ENCODE measurements at places on chromosomes 7 and 10.

DNA sequence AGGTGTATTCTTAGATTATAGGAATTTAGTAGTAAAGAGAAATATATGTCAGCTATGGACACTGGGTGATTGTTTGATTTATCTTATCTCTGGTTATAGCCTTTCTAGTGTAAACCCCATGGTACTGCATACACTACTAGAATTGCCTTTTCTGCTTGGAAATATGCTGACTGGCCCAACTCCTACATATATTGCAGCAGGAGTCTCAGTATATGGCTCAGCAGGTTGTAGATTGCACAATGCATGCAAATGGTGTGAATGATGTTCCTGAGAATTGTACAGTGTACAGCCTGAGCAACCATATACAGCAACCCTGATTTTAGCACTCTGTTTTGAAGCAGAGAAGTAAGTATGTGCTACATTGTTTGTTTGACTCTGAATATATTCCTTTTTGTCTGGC lies 153.4 kb upstream of the NPY start:
- DNase-seq, result no peak

- peak; percentile 29 for DNase-seq
These were observed 57.6 kb upstream of the EZH2 start for GRCh38 chr7:148941598-148942275.

- DNase-seq, result no peak
These were observed 65.6 kb downstream of the ITIH5 start for GRCh38 chr10:7601023-7601656.

GRCh38 chr10:84176836-84177474 lies 3.4 kb downstream of the GPR15LG start:
- no peak for DNase-seq

DNA sequence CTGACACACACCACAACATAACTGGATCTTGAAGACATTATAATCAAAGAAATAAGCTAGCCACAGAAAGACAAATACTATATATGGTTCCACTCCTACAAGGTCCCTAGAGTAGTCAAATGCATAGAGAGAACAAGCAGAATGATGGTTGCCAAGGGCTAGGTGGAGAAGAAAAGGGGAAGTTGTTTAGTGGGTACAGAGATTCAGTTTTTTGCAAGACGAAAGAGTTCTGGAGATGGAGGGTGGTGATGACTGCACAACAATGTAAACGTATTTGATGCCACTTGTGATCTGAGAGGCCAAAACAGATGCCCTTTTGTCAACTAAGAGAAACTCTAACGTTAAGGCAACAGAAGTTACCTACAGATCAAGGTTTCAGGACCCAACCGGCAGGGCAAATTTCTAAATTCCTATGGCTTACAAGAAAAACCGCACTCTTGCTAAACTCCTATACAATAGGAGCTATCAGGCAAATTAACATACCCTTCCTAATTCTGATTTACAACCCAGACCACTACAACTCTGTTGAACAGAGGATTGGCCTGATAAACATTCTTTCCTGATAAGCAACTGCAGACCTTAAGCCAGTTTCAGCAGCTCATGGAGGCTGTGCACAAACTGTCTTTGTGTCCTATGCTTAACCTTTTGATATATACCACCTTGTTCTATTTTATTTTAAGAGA lies 69.0 kb downstream of the FAM107B start:
- no peak for DNase-seq

- no peak for DNase-seq
These were observed 66.6 kb upstream of the ZNF479 start for GRCh38 chr7:57198801-57199200.

DNA sequence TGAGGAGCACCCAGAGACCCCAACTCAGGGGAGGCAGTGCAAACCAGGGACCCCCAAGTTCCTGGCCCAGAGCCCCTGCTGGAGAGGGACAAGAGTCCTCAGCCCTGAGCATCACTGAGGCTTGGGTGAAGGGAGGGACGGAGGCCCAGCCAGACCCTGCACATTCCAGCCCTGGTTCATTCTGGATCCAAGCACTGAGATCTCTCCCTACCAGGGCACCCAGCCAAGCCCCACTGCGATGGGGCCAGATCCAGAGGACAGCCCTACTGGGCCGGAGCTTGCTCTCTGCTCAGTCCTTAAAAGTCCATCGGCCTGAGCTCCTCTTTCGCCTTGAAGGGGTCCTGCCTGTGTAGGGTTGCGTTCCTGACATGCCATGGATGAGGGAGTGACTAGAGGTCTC lies 40.5 kb upstream of the RABGEF1 start:
- DNase-seq, result no peak

DNA sequence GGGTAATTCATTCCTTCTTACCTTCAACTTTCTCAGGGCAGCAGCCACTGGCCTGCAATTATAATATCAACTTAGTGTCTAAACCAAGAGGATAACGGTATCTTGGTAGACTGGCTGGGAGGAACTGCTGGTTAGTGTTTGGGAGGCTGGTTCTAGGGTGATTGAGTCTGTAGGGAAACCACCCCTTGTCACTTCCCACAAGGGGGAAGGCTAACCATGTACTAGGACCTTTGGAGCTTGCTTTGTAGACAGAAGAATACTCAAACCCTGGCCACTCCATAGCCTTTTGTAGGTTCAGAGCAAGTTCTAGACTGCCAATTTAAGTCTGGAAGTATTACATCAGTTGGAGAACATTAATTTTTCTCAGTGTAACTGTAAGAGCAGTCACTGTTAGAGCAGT lies 51.3 kb downstream of the NHLRC2 start:
- no peak for DNase-seq

DNA sequence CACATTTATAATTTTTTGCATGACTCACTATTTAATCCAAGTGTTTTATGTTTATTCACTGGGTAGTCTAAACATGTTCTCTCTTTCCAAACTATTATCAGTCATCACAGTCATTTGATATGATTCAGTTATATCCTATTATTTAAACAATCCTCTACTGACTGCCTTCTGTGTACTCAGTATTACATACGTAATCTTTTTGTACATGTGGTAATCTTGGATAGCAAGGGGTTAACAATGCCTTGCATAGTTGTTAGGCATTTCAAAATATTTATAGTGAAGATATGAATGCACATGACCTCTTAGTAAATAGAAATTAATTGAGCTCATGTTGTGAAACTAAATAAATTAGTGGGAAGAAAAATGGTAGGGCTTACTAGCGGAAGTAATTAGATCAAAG lies 379.4 kb upstream of the KIAA1217 start:
- no peak for DNase-seq

GRCh38 chr10:61640856-61641255 lies 21.9 kb upstream of the CABCOCO1 start:
- DNase-seq, result no peak

DNA sequence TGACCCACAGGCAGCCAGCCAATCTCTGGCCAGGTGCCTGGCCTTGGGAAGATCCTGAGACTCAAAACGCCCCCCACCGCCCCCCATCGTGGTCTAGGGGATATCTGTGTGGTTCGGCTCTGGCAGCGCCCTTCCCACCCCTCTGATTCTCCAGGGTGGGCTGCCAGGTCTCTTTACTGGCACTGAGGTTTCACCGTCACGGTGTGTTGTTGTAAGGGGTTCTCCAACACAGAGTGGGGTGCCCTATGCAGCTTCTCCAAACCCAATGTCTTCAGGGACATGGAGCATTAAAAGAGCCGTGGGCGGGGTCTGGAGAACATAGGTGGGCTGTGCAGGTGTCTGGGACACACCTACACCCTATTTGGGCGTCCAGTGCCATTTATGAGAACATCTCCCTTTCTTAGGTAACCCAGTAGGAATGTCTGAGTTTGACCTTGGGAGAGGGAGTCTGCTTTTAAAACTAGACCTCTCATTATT lies 1.5 kb downstream of the MAFK start:
- DNase-seq, result no peak

DNA sequence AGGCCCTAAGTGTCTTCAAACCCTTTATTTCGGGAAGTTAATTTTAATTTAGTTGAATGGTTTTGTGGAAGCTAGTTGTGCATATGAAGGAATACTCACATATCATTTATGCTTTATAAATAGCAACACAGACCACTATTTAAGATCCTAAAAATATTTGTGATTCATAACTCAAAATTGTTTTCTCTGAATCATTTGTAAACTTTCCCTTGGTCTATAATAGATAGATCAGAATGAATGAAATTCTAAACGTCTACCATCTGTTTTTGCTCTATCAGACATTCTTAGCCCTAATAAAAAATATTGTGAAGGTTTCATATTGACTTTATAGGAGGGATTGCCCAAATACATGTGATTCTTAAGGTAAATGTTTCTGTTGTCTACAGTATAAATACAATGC lies 43.5 kb downstream of the LOXL4 start:
- DNase-seq, result no peak

GRCh38 chr10:96255549-96256333 lies 15.6 kb downstream of the BLNK start:
- no peak for DNase-seq

GRCh38 chr7:138245682-138246081 lies 169.4 kb downstream of the AKR1D1 start:
- DNase-seq, result no peak

GRCh38 chr10:4650582-4650981 lies 175.4 kb upstream of the AKR1E2 start:
- DNase-seq, result no peak

GRCh38 chr7:26376175-26376917 lies 84.7 kb downstream of the SNX10 start:
- no peak for DNase-seq
